ENCODE measurements at places on chromosomes 2 and 18.

- DNase-seq: no peak
These were observed 350.7 kb upstream of the MYT1L start for GRCh38 chr2:2681711-2682251.

DNA sequence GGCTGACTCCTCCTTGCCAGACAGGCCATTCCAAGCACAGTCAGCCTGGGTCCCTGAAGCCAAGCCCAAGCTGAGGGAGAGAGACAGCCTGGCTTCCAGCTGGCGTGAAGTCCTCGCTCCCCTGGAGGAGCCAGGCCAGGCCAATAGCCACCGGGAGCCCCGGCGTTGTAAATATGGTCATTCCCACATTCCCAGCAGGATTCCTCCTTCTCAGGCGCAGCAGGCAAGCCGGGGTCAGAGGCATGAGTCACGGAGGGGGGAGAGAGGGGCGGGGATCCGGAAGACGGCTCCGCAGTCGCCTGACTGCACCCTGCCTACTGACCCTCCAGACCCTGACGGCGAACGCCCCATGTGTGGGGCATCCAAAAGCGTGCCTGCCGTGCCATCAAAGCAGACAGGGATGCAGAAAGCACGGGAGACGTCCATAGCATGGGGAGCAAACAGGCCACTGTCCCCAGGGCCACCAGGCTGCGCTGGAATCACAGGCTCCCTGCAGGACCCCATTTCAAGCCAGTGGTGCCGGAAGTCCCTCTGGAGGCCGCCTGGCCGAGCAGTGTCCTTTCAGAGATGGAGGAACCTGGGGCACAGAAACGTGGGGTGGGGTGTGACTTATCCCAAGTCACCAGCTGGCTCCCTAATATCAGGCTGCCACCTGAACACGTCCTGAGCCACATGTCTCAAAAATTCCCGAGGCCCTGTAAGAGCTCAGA is 48.2 kb downstream of the TWIST2 start:
- DNase-seq: no peak

DNA sequence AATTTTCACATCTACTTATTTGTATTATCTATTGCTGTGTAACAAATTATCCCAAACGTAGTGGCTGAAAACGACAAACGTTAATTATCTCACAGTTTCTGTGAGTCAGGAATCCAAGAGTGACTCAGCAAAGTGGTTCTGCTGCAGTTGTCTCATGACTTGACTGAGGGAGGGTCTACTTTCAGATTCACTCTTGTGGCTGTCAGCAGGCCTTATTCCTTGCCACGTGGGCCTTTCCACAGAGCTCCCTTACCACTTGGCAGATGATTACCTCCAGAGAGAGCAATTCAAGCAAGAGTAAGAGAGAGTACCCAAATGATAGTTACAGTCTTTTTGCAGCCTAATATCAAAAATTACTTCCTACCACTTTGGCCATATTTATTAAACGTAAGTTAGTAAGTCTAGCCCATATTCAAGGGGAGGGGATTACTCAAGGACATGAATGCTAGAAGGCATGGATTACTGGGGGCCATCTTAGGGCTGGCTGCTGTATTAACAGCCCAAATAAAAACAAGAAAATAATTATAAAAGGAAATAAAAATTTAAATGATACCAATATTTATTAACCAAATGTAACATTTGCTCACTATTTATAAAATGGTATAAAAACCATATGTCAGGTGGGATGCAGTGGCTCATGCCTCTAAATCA is 48.7 kb upstream of the NBEAL1 start:
- DNase-seq: peak; percentile 3

GRCh38 chr2:239758279-239758877 is 266.8 kb downstream of the NDUFA10 start:
- no peak for DNase-seq

DNA sequence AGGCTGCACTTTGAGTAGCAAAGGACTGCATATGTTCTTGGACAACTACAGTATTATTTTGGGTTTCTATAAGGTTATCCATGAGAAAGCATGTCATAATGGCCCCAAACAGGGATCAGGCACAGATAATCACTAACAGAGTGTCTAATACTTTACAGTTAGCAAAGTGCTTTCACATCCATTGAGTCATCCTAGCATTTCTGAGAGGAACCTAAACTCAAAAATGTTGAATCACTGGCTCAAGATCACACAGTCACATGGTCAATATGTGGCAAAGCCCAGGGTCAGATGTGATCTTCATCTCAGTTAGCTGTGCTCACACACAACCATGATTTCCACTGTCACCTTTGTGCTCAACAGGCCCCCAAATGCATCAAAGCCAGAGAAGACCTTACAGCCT is 156.1 kb upstream of the VRK2 start:
- no peak for DNase-seq

- no peak for DNase-seq
These were observed 39.8 kb downstream of the NDUFA10 start for GRCh38 chr2:239985356-239985755.

DNA sequence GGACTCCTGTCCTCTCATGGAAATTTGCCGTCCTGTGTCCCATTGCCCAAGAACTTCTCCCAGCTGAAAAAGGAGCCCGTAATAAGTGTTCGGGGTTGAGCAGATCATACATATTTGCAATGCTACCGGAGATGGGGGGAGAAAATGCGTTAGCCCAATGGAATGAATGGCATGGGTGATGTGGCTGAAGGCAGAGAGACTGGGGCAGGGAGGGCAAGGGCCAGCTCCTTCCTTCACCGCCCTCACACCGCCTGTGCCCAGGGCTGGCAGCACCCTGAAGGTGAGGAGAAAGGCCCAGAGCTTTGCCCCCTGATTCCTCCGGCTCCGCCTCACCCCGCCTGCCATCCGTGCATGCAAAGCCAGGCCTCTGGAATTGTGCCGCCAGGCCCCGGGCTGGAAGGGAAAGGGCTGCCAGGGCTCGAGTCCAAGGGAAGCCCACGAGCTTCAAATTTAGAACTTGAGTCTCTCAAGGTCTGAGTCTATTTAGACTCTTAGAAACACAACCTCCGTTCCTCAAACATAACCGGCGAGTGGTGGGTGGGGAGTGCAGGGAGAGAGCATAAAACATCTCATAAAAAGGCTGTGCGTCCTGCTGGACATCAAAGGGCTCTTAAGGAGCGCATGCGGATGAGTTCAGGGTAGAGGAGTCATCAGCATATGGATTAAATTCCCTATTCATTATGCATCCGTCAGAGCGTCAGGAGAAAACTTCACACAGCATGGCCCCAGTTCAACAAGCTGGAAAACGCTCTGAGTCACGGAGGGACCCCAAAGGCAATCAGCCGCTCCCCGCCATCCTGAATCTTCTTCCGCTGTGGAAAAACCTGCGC is 121.7 kb upstream of the GLI2 start:
- no peak for DNase-seq

DNA sequence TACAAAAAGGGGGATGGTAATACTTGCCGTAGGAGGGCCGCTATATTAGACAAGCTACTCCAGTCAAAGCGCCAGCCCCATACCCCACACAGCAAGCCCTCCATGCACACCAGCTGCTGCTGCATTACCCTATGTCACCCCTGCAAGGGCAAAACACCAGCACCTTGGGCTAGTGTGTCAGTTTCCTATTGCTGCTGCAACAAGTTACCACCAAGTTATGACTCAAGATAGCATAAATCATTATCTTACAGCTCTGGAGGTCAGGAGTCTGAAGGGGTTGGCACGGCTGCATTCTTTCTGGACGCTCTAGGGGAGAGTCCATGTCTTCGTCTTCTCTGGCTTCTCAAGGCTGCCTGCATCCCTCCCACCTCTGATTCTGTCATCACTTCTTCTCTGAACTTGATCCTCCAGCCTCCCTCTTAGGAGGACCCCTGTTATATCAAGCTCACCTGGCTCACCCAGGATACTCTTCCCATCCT is 88.6 kb upstream of the ACAA2 start:
- DNase-seq: no peak

- DNase-seq: no peak
These were observed 95.4 kb downstream of the HAUS1 start for GRCh38 chr18:46199515-46200147.

GRCh38 chr2:110877031-110877827 is 144.9 kb downstream of the ACOXL start:
- no peak for DNase-seq

- DNase-seq: no peak
These were observed 48.1 kb downstream of the TMEM185B start for GRCh38 chr2:120174963-120175581.

DNA sequence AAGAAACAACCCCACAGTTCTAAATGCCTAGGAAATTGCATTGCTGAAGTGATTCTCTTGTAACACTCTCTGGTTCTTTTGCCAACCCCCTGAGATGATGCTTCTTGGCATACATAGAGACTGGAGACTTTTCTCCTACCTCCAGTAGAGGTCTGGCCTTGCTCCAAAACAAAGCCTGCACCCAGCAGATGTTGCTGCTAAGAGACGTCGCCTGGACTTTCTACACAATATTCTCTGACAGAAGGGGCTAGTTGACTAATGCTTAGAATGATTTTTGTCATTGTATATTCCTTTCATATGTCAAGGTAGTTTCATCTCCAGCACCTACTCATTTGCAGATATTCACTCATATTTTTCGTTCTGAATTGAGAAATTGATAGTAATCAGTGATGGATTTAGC is 24.6 kb downstream of the SOWAHC start:
- DNase-seq: no peak

GRCh38 chr2:75632813-75633212 is 13.8 kb upstream of the MRPL19 start:
- no peak for DNase-seq

GRCh38 chr2:48220501-48220900 is 309.5 kb upstream of the STON1 start:
- DNase-seq: no peak

DNA sequence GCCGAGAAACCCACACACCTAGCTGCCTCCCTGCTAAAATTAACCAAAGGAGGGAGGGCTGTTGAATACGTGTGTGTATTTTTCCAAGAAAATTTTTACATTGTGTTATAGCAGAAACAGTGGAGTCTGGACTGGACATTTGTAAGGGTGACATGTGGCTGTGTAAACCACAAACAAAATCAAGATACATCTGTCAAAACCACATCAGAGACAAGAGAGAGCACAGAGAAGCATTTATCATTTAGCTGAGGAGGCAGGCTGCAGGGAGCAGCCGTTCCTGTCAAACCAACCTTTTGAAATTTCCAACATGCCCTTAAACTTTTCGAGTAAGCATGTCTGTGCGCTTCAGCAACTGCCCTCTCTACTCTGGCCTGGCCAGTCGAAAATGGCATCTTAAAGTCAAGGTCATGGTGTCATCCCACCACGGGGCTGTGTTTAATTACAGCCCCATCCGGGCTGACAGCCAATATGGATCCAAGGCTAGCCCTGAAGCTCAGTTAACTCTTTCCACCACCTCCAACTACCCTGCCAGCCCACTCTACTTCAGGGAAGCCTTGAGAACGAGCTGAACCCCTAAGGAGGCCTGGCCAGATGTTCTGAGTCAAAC is 8.4 kb downstream of the BCL11A start:
- DNase-seq: no peak

DNA sequence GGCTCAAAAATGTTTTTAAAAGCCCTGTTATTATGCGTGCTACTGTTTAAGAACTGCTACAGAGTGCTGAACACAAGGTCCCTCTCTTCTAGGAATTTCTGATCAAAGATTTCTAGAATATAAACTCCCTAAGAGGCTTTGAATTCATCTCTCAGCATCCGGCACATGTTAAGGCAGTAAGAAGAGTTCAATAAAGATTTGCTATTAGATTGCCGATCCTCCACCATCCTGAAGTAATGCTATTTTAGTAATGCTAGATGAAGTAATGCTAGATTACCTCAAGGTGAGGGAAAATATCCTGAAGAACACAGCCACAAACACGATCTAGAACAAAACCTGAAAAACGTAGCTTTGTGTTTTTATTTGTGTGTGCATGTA is 949 bp upstream of the MYL12B start:
- DNase-seq: no peak

DNA sequence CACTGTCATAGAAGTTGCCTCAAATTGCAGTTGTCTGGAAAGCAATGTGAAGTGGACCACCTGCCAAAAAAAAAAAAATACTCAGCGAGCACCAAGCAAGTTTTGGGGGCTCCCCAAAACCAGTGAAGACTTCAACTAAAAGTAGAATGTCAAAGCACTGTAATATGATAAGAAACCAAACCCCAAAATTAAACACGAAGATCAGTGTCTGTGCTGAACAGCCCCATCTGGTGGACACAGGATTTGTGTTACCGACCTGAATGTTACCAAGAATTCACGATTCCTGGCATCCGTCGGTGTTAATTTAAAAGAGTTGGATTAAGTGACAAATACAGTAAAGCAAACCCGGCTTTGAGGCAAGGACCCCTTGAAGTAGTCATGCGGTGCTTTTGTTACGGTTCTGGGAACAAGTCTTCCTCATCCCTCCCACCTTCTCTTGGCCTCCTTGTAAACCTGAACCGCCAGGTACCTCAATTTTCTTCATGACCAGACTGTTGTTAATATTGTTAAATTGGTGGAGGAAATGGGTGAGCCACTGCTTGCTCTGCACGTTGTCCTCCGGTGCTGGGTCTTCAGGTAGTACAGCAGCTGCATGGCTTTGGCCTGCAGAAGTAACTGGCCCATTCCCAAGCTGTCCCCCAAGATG is 31.3 kb upstream of the SSB start:
- DNase-seq: peak; percentile 21
